ENCODE measurements at places on chromosomes 7 and 10.
A peak's percentile ranks its signal among the peaks of the same experiment; 100 is the strongest.

GRCh38 chr7:64628721-64629120 lies 37.2 kb upstream of the ZNF107 start:
- no peak for DNase-seq

- no peak for DNase-seq
These were observed 333.4 kb upstream of the MYO3A start for GRCh38 chr10:25600651-25601050.

- no peak for DNase-seq
These were observed 191.3 kb downstream of the CUX1 start for GRCh38 chr7:102008535-102009262.

- DNase-seq, result no peak
These were observed 10.0 kb downstream of the FAM171A1 start for GRCh38 chr10:15361131-15361530.

DNA sequence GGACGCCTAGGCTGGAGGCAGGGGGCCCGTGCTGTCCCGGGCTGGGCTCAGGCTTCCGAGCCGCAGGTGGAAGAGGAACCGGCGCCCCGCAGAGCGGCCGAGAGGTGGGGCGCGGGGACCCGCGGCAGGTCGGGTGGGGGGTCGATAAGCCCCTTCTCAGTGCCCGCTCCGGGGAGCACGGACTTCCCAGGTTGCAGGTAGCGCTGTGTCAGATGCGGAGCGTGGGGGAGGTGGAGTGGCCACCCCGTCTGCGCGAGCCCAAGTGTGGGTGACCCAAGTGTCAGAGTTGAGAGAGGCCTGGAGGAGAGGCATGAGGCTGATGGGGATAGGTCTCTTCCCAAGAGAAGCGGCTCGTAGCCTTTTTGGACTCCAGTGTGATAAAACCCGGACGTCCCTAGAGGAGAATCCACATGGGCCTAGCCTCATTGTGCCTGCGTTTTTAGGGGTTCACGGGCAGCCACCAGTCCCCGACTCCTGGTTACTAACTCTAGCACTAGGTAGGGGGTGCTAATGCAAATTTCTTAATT lies 580 bp downstream of the EEPD1 start:
- DNase-seq, result peak; percentile 7

DNA sequence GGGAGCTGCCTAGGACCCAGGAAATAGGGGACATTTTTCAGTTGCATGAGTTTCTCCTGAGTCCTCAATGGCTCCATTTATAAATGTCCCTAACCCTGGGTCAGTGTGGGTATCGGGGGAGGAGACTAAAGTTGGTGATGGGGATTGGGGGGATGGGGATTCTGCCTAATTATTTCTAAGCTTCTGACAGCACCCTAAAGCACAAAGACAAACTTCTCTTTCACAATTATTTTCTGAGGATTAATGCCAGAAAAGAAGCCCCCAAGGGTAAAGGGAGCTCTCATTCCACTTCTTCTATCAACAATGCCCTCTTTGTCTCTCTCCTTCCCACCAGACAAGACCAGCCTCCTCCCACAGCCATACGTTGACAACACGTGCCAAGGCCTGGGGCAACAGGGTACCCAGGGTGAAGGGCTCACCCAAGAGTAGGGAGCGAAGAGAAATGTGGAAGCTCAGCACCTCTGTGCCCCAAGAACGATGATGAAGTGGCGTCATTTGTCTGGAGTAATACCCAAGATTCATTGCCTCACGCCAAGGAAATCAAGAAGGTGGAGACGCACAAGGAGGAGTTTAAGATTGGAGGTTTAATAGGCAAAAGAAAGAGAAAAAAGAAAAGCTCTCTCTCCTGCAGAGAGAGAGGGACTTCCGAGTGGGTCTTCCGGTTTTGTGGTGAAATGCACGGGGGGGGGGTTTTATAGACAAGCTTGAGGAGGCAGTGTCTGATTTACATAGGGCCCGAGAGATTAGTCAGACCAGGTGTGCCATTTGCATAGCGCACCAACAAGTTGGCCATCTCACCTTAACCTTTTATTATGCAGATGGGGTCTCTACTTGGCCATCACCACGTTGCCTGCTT lies 14.4 kb upstream of the GJC3 start:
- DNase-seq, result no peak

DNA sequence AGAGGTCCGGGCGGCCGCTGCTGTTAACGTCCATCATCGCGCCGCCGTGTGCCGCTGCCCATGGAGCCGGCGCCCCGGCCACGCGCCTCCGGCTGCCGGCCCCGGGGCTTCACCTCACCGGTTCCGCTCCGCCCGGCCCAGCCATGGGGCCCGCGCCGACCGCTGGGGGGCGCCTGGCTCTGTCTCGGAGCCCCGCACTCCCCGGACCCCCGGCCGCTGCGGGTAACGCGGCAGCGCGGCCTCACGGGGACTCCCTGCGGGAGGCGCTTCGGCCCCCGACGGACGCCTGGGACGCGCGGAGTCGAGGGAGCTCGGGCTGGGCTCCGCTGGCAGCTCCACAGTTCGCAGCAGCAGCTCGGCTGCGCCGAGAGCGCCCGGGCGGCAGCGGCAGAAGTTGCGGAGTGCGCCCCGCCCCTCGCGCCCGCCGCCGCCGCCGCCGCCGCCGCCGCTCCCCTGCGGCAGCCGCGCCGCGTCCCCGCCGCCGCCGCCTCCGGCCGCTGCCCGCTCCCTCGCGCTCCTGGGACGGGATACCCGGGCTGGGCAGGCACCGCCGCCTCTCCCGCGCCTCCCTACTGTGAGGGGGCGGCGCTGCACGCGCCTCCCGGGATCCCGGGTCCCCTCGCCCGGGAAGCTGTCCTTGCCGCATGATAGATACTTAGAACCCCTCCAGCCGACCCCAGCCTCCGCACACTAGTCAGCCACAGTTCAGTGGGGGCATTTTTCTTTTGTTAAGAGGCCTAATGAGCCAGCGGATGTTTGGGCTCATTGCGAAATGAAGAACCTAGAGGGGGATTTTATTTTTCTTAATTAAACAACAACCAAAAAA lies at the start of gene HTR7:
HTR7 (minus strand) TSS at position 405 of the 826 bp plus-strand sequence; CDS start at position 37, 368 bp downstream.
- peak; percentile 52 for DNase-seq

DNA sequence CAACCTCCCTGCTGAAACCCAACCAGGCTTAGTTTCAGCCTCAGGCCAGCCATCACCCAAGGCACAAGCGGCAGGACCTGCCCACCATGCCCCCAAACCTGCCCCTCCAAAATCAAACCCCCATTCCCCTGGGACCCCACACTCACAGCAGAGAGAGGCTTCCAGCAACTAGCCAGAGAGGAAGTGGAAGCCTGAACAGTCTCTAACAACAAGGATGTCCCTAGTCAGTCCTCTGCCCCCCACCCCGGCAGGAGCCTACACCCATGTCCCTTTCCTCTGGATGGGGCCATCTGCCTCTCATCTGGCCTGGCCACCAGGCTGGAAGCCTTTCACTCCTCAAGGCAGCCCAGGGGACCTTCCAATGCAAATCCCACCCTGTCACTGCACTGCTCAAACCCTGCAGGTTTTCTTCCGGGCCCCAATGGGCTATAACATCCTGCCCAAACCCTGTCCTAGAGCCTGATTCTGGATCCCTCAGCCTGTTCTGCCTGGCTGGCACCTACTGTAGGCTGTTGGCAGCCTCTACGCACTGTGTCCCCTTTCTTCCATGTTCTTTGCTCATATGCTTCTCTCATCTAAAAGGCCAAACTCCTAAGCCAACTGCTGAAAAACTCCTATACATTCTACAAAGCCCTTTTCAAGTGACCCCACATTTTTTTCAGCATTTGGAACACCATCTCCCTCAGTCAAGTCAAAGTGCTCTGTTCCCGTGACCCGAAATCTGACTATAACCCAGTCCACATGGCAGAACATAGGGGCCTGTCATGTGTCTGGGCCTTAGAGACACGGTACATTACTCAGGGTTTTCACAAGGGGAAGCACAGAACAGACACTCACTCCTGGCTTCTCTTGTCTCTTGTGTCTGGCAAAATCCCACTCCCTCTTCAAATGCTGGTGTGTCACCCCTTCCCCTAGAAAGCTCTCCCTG lies 253.3 kb downstream of the TNS3 start:
- DNase-seq, result no peak

- no peak for DNase-seq
These were observed 10.2 kb downstream of the CPA1 start for GRCh38 chr7:130390486-130390885.

DNA sequence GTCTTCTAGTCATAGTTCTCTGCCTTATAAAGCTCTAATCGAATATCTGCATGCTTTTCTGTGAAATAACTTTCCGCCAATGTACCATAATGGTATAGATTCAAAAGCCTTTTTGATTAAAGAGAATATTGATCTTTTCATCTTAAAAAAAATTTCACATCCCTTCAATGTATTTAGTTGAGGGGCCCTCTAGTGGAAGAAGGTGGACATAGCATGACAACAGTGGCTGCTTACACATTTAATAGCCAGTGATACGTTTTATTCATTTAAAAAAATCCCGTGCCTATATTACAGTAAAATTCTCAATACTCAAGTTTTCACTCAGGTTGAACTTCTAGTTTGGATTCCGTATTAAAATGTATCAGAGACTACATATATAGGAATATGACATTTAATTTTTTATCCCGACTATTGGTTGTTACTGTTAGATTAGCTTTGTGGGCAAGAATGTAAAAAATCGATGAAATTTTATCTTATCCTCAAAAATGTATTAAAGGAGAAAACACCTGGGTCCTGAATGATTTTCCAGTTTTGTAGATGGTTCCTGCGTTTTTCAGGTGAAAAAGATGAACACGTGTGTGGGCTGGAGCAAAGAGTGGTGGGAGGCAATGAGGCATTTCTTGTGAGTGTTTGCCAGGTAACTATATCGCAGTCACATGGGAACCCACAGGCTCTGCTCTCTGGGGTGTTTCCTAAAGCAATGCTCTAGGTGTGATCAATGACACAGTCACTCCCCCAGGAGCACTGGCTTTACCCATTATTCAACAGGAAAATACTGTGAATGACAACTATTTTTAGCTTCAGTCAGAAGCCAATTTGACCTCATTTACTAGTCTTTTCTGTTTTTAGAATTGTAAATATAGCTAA lies 24.1 kb upstream of the PNLIP start:
- DNase-seq, result peak; percentile 38

GRCh38 chr10:126868371-126868770 lies 36.9 kb upstream of the DOCK1 start:
- DNase-seq, result peak; percentile 33

GRCh38 chr7:158175779-158176178 lies 411.8 kb downstream of the PTPRN2 start:
- no peak for DNase-seq

Measured in EH (cell line).